Activated T-helper 1 cell treated with anti-CD3 and anti-CD28 coated beads, Interleukin-2, amount 50 U/mL, for 16 hours (primary cell): ENCODE measurements at places on chromosomes 7 and 10.

DNA sequence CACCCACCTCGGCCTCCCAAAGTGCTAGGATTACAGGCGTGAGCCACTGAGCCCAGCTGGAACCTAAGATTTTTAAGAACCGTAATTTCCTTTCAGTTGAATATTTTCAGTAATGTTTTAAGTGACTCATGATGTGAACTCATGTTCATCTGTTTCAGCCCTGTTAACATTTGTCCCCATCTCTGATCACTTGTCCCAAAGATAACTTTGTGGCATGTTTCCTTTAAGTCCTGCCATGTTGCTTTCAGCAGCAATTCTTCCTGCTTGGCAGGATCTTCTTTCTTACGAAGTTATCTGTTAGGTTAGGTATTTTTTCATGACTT lies 19.3 kb downstream of the ZRANB1 start:
- DNase-seq = no peak

DNA sequence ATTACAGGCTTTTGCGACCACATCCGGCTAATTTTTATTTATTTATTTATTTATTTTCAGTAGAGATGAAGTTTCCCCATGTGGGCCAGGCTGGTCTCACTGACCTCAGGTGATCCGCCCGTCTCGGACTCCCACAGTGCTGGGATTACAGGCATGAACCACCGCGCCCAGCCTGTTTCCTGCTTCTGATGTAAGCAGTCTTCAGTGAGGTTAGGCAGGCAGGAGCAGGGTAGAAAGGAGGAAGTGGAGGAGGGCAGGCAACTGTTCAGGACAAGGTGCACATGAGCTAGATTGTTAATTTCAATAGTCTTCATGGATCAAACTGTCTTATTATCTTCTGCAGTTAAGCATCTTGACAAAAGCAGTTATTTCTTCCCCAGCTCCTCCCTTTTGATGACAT lies 605.0 kb downstream of the CCSER2 start:
- no peak for DNase-seq

- no peak for DNase-seq
Observed at GRCh38 chr10:74544106-74544505, 282.3 kb upstream of the KAT6B start.

DNA sequence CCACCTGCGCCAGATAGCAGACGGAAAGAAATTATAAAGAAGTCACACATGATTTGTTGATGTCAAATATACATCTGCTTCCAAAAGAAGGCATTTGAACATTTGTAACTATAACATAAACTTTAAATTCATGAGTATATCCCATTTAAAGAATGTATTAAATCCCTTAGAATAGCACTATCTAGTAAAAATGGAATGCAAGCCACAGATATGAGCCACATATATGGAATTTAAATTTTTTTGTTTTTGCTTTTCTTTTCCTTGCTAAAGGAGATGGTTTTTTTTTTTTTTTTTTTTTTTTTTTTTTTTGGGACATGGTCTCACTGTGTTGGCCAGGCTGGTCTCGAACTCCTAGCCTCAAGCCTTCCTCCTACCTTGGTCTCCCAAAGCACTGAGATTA lies 730.8 kb downstream of the PHTF2 start:
- DNase-seq = no peak

- DNase-seq = no peak
Observed at GRCh38 chr7:42745357-42746059, 166.4 kb downstream of the C7orf25 start.

- DNase-seq = no peak
Observed at GRCh38 chr10:48487244-48487643, 117.6 kb downstream of the ARHGAP22 start.

GRCh38 chr7:37960483-37960882 lies 40.0 kb downstream of the EPDR1 start:
- no peak for DNase-seq

DNA sequence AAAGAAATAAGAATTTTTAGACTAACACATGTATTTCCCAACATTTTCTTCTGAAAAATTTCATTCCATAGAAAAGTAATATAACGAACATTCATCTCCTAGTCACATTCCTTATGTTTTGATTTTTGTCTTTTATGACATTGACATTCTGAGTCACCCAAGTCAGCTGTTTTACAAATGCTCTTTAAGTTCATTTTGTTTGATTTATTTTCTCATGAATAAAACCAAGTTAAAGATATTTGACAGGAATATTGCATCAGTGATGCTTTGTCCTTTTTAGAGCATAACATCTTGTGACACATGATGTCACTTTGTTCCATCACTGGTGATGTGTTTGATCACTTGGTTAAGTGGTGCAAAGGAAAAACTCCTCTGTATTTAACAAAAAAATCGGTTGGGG lies 48.4 kb downstream of the HGF start:
- no peak for DNase-seq

- no peak for DNase-seq
Observed at GRCh38 chr10:35352512-35352911, 16.2 kb downstream of the CCNY start.

DNA sequence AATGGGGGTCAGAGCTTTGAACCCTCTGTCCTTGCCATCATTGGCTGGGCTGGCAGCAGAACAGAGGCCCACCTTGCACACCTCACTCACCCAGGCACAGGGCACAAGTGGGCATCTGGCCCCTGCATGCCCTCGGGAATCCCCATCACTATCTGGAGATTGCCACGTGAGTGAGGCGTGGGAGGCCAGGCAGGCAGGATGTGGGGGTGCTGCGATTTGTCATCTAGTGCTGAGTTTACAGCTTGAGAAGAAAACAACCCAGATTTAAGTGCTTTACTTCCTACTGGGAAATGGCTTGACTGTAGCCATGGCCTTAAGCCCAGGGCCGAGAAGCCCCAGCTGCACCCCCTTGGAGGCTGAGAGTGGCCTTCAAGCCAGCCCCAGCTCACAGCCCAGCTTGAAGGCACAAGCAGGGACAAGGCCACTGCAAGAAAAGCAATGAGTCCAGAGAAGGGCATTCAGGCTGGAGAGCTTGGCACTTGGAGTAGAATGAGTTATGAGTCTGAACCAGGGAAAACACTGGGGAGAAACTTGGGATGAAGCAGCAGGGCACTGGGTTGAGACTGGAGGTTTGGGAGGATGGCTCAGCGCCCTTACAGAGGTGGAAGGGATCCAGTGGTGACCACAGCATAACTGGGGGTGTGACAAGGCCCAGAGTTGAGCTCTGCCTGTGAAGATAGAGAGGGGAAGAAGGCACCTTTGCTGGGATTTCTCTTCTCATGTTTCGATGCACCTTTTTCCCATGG lies 123.0 kb downstream of the CXCL12 start:
- no peak for DNase-seq

DNA sequence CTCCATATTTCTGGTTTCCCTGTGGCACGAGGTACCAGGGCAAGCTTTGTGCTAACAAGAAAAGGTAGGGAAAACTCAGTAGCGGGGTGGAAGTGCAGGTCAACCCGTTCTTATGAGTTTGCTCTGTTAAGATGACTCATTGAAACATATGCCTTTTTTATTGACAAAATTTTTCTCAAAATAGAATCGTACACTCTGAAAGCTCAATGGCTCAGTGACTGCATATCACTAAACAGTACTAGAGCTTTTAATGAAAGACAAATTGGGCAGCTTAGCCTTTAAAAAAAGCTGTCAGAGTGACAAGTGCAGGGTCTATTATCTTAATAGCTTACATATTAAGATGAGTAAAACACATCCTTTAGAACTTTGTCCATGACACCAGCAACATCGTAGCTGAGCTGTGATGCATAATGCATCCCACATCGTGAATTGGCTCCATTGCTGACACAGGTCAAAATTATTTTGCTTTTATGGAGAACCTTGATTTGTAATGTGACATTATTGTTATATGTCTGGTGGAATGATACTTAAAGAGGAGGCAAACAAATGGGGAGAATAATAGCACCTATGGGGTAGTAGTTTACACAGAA lies 264.4 kb downstream of the ETV1 start:
- no peak for DNase-seq

DNA sequence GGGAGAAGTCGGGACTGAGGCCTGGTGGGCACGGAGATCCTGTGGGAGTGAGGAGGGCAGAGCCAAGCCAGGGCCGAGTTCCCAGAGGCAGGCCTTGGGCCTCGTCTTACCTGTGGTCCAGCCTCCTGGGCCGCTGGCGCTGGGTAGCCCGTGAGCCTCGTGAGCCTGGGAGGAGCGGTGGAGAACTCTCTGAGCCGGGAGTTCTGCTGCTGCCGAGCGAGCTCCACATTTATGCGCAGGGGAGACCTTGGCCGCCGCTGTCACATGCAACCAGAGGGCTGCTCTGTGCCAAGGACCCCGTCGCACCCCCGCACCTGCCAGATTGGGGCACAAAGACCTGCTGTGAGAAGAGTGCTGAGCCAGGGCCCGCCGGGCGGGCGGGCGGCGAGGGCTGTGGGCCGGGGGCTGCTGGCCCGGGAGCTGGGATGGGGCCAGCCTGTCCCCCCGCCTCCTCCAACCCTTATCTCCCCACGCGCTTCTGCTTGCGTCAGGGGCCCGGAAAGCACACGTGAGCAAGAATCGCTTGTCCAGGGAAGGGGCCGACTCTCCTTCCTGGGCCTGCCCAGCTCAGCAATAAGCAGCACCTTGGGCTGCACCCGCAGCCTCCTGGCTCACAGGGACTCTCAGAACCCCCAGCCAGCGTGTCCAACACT lies 10.2 kb downstream of the VENTX start:
- DNase-seq = no peak

- no peak for DNase-seq
Observed at GRCh38 chr7:26265065-26265464, 26.6 kb upstream of the SNX10 start.

DNA sequence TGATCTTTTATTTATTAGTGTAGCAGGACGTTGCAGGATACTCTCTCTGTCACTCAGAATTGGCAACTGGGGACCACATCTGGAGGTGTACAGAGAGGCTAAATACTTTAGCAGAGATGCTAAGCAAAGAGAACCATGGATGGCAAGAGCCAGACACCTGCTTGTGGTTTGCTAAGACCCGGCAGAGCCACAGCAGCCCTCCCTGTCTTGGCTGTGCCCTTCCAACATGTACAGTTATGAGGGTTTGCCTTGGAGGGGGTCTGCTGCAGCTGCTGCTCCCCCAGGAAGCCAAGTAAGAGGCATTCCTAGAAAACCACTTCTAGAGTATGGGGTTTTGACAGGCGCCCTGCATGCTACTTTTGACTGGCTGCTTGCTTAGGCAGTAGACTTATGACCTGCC lies 5.1 kb downstream of the NPVF start:
- no peak for DNase-seq

DNA sequence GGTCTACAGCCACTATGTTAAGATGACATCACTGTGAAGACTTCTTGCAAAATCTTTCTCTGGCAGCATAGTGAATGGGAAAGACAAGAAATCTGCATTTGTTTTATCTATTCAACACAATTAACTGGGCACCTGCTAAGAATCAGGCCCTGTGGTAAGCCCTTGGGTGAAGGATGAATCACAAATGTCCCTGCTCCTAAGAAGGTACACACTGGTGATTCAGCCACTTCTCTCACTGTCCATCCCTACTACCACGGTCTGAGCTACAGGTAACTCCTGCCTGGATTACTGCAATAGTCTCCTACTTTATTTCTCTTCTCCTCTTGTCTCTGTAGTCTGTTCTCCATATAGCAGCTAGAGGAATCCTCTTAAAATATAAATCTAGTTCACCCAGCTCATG lies 116.1 kb downstream of the HIBADH start:
- no peak for DNase-seq

DNA sequence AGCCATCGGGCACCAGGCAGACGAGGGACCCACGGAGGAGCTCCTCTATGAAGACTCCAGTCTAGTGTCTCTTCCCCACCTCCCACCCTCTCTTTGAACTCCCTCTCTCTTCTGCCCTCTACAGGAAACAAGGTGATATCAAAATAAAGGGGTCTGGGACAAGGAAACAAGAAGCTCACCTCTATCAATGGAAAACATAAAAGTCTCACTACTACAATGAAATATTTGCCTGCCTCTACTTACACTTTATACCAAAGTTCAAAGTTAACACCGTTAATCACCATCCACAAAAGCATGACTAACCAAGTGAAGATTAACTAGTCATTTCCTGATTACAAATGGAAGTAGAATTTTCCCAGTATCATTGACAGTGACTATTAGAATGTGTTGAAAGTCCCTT lies 82.2 kb downstream of the PARD3 start:
- DNase-seq = no peak

- DNase-seq = no peak
Observed at GRCh38 chr10:70227548-70228320, 5.5 kb downstream of the PPA1 start.

DNA sequence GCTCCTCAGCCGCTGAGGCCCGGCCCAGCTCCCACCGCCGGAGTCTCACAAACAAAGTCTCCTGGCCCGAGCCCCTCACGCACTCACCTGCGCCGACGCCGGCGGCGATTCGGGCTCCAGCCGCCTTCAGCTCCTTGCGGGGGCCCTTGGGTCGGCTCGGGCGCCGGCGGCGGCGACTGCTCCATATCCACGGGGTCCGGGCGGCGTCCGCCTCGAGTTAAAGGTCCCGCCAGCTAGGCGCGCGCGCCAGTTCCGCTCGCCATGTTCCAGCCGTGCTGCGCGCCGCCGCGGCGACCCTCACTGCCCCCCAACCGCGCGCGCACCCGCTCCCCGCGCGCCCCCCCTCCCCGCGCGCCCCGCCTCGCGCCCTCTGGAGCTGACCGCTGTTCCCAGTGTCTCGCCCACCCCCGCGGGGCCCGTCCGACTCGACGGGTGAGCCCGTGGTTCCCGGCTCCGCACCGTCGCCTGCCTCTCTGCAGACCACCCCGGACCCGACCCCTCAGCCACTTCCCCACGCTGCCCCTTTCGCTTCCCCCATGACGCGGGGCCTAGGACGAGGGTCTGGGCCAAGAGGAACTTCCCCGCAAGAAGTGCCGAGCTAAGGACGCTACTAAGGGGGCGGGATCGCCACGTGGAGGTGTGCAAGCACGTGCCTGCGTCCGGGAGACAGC lies 396.1 kb downstream of the ZNF33B start:
- DNase-seq = no peak
